Type B pancreatic cell (in vitro differentiated cells): ENCODE measurements at places on chromosomes 1 and 21. TPM values are rescaled to one million over a fixed set of nuclear protein-coding genes. Genes with fewer than 3 reads are reported as not detected.

PPCS gene
- 45.5 and 64.7 TPM in 2 replicates for total RNA-seq

FAM76A gene
- 12.3 and 14.2 TPM in 2 replicates for total RNA-seq

TPR gene
- 92.1 and 111 TPM in 2 replicates for total RNA-seq

HPDL gene
- 8.0 and 8.6 TPM in 2 replicates for total RNA-seq

ERG gene
- total RNA-seq, result 6.8 TPM in 1 of 2 replicates, not detected in the other

INTS11 gene
- 127 and 138 TPM in 2 replicates for total RNA-seq

ATAD3C gene
- total RNA-seq, result 1.8 and 2.4 TPM in 2 replicates

UBXN11 gene
- total RNA-seq, result 27.1 and 50.5 TPM in 2 replicates

FCAMR gene
- not detected in 2 replicates for total RNA-seq
